ENCODE measurements at places on chromosomes 1 and 21.

- no peak for DNase-seq
Observed at GRCh38 chr1:43576521-43576920, 45.8 kb downstream of the PTPRF start.

GRCh38 chr1:213303286-213303685 lies 252.2 kb downstream of the RPS6KC1 start:
- DNase-seq, result no peak

DNA sequence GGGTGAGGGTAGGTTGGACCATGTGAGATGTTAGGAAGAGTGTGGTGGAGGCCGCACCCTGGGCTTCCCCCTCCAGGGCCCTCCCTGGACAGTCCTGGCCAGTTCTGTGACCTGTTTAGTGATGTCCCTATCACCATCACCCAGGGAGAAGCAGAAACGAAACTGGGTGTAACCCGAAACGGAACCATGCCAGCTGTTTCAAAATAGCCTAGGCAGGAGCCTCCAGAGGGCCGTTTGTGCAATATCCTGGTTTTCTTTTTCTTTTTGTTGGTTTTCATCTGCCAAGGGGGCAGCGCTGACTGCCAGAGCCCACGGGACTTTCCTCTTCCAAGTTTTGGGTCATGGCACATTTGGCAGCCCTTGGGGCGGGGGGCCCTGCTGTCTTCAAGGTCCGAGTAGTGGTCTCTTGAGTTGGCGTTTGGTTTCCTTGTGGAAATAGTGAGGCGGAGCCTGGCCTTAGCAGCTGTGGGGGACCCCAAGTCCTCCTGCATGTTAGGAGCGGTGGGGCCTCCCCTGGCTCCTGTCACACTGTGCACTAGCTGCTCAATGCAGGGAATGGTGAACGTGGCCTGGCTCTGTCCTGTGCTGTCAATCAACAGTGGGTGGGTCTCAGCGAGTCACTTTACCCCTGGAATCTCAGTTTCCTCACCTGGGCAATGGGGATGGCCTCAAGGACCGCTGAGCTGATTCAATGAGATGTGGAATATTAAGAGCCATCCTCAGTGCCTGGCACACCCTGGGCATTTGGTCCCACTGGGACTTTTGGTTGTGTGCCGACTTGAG lies 90.7 kb downstream of the ARHGEF10L start:
- DNase-seq, result no peak

DNA sequence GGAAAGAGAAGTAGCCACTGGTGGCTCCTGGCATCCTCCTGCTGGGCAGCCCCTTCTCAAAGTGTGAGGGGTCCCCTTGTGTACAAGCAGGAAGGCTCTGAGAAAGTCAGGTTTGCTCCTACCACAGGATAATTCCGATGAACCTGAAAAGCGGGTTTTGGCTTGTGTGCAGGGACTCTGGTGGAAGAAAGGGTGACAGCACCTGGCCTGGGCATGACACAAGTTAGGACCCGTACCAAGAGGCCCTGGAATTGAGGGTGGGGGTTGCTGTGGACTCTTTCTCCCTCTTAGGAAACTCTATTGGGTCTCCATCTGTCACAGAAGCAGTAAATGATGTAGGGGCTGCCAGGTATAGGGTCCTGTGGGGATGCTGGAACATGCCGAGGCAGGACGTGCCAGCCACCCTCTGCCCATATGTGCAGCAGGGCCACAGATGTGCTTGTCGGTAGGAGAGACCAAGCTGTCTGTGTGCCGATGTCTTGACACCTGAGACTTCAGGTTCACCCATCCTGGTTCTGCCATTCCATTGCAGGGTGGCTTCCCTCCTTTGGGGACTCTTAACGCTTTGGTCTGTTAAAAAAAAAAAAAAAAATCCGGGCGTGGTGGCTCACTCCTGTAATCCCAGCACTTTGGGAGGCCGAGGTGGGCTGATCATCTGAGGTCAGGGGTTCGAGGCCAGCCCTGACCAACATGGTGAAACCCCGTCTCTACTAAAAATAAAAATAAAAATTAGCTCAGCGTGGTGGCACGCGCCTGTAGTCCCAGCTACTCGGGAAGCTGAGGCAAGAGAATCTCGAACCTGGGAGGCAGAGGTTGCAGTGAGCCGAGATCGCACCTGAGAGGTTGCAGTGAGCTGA lies 9.8 kb downstream of the C1orf35 start:
- no peak for DNase-seq

DNA sequence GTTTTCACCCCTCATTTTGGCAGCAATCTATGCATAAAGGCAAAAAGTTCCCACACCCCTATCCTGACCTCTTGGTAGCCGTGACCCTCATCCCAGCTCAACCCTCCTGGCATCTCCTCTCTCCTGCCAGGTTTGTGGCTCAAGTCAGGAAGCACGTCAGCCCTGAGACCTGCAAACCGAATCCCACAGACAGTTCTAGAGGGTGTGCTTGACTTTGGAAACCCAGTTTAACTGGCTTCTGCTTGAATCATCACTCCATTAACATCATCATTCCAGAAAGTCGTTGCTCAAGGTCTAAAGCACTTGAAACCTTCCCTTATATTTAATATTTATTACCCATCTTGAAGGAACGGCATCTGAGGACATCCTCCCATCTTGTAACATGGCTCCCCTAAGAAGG lies 133.4 kb upstream of the ERG start:
- DNase-seq, result no peak

DNA sequence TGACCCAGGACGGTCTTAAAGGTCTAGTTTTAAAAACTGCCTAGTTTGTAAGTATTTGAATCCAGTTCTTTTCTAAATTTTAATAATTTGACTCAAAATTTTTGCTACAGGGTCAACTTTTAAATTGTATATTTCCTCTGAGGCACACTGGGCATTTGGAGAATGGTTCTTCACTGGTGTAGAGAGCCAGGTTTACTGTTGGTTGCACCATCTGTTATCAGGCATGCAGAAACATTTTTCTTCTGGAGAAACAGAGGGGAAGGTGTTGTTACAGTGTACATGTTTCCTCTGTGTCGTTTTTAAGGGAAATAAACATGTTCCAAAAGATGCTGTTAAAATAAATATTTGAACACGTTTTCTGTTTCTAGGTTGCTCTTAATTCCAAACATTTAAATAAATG lies 39.0 kb upstream of the RWDD3 start:
- no peak for DNase-seq

DNA sequence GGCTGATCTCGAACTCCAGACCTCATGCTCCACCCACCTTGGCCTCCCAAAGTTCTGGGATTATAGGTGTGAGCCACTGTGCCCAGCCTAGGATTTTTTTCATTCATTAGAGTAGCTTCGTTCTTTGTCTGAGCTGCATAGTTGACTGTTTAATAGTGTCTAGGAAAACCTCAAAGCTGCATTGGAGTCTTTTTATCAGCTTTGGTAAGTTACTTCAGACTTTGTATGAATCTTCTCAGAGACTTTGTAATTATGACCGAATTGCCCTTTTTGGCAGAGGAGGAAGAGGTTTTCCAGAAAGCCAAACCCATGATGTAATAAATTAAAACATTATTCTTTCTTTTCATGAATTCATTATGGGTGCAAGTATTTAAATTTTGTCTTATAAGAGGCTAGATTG lies 5.1 kb downstream of the DNAJB4 start:
- DNase-seq, result no peak

- no peak for DNase-seq
Observed at GRCh38 chr1:227880342-227880924, 65.0 kb downstream of the PRSS38 start.
